ENCODE measurements at places on chromosomes 2 and 18. TPM values are rescaled to one million over a fixed set of nuclear protein-coding genes. Genes with fewer than 3 reads are reported as not detected.

- H3K4me3 ChIP-seq = no peak overlapping the region
- no peaks in the 10 kb centered on the region for H3K36me3 ChIP-seq
- H3K27me3 ChIP-seq = no peaks in the 10 kb centered on the region
- H3K27ac ChIP-seq = no peak overlapping the region
Measured at GRCh38 chr2:138359532-138359931, 142.0 kb upstream of the SPOPL start.

DNA sequence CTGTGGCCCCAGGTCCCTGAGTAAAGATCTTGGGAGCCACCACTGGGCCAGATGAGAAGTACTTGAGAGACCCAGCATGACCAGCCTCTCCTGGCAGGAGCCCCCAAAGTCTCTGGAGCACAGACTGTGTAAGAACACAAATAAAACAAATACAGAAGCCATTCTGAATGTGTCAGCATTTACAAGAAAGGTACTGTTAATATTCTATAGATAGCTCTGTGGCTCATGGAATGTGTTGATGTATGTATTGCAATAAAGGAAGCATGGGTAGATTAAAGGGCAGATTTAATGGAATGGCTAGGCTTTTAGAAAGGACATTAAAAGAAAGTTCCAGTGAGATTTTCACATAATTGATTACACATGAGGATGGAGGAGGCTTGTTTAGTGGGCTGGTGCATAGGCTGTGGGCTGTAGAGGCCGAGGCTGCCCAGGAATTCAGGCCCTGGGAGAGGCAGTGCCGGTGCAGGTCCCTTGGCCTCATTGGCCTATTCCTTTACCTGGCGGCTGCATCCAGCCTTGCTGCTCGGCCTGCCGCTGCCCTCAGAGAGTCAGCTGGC lies 127.7 kb upstream of the DLX2 start:
- DNase-seq = no peak
- H3K27ac ChIP-seq = no peak overlapping the region
- H3K4me1 ChIP-seq = peaks cover 11% of the 10 kb centered on the region

GRCh38 chr2:222568865-222569264 lies 87.0 kb downstream of the FARSB start:
- H3K36me3 ChIP-seq = peaks cover 18% of the 10 kb centered on the region
- no peaks in the 10 kb centered on the region for H3K27me3 ChIP-seq
- no peak overlapping the region for H3K4me3 ChIP-seq
- DNase-seq = no peak
- no peaks in the 10 kb centered on the region for H3K4me1 ChIP-seq

- H3K27me3 ChIP-seq = peaks cover 3% of the 10 kb centered on the region
- no peak for DNase-seq
- H3K4me1 ChIP-seq = peaks cover 7% of the 10 kb centered on the region
- H3K4me3 ChIP-seq = no peak overlapping the region
- no peaks in the 10 kb centered on the region for H3K36me3 ChIP-seq
- no peak overlapping the region for H3K27ac ChIP-seq
Measured at GRCh38 chr2:152627351-152627957, 89.8 kb downstream of the PRPF40A start.

GRCh38 chr2:9630736-9631552 lies at the start of gene YWHAQ:
Gene YWHAQ, minus strand, starts transcription at chr2:9630997. Its CDS starts 545 bp downstream, at chr2:9630452.
- DNase-seq = peak; percentile 96
- H3K4me3 ChIP-seq = peak within 1 kb of the TSS; percentile 93
- H3K36me3 ChIP-seq = peaks cover 11% of the 10 kb centered on the region
- H3K27ac ChIP-seq = peak within 1 kb of the TSS; percentile 91
- H3K4me1 ChIP-seq = peaks cover 42% of the 10 kb centered on the region

- no peaks in the 10 kb centered on the region for H3K27me3 ChIP-seq
- H3K27ac ChIP-seq = no peak overlapping the region
- H3K4me1 ChIP-seq = no peaks in the 10 kb centered on the region
Measured at GRCh38 chr2:224807153-224807964, 91.2 kb upstream of the CCDC195 start.

DNA sequence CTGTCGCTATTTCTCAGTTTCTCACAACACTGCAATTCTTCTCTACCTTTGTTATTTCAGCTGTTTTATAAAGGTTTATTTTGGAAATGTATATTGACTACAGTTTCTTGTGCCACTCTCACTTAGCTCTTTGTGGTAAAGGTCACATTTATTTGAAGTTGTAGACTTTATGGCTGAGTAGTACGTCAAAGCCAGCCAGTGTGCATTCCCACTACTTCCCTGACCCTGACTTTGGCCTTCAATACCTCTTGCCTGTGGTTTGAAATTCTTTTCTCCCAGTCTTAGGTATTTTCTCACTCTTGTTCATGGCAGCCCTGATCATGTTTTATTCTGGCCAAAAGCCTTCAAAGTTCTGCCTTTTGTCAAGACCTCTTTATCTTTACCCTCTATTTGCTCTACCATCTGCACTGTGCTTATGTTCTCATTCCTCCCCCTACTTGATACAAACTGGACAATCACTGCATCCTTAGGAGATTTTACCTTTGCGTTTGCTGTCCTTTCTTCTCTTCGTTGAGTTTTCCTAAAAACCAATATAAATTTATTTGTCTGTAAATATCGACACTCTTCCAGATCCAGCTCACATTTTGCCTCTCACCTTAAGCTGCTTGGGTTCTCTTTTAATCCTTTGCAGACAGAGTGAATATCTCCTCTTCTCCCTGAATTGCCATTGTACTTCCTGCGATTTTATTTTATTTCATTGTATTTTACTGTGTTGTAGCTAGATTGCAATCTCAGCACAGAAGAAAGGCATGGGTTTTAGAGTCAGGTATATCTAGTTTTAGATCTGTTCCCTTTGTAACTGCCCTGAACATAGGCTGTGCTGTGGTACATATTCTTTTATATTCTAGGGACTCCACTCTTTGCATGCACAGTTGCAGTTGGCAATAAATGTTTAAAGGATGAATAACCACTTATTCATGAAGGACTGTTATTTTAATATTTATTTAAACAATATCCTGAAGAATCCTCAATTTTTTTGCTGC lies 31.2 kb downstream of the GULP1 start:
- H3K36me3 ChIP-seq = no peaks in the 10 kb centered on the region
- no peaks in the 10 kb centered on the region for H3K4me1 ChIP-seq
- no peak for DNase-seq
- no peak overlapping the region for H3K27ac ChIP-seq
- H3K4me3 ChIP-seq = no peak overlapping the region

DNA sequence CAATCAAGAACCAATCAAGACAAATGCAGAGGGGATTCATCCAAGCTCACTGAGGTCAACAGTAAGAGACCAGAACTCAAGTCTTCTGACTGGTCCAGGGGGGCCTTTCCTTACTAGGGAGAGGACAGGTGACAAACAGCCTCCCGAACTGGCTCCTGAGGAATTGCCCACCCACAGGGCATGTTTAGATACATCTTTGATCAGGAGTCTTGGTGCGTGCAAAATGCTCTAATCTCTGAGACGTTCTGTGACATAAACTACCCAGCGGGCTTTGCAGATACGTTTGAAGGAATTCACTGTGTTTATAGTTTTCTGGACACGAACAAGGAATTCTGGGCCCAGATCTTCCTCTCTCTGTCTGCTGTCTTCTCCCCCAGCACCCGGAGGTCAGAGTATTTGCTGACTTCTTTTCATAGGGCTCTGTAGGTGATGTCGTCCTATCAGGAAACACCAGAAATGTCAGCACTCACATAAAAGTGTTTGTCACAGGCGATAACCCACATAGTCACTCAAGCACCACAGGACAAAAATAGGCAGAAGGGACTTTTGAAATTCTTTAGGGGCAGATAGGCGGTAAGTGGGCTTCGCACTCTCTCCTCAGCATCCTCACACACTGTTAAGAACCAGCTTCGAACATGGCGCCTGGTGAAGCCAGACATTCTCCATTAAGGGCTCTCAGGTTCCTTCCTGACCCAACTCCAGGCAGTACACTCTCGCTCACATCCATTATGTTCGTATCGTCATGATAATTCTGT lies 349.0 kb downstream of the CYRIA start:
- no peak for DNase-seq
- no peak overlapping the region for H3K27ac ChIP-seq
- H3K4me1 ChIP-seq = no peaks in the 10 kb centered on the region

GRCh38 chr18:3156325-3156640 lies 63.5 kb downstream of the MYOM1 start:
- no peak for DNase-seq
- H3K36me3 ChIP-seq = no peaks in the 10 kb centered on the region
- no peak overlapping the region for H3K4me3 ChIP-seq
- no peaks in the 10 kb centered on the region for H3K4me1 ChIP-seq

SCG2 gene
- total RNA-seq = not detected
